Large intestine (tissue), 12 donors: ENCODE measurements at places on chromosomes 5 and 9.
A peak's percentile ranks its signal among the peaks of the same experiment; 100 is the strongest.

- DNase-seq: peak; percentile 73
Measured at GRCh38 chr5:134026521-134027287, 21.9 kb upstream of the VDAC1 start.

- no peak for DNase-seq
Measured at GRCh38 chr9:115046199-115046598, 71.8 kb downstream of the TNC start.

DNA sequence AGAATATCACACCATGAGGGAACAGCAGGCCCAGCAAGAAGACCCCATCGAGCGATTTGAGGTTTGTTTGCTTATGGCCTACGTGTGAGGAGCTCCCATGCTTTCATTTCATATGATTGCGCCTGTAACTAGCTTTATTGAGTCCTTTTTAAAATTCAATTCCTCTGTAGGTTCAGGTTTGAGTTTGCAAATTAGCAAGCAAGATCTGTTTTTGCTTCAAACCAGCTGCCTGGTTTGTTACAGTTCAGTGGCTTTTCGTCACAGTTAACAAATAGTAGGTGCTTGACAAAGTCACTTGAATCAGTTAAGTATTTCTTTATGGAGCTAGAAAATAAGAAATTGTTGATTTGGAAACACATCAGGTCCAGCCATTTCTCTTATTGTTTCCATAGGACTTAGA, 56.3 kb downstream of the GPR21 start:
- no peak for DNase-seq

GRCh38 chr9:72396247-72397091, 31.5 kb upstream of the ZFAND5 start:
- peak; percentile 28 for DNase-seq

- DNase-seq: no peak
Measured at GRCh38 chr5:135571902-135572301, 6.9 kb downstream of the CXCL14 start.

GRCh38 chr5:134552301-134552700, 26.8 kb downstream of the JADE2 start:
- DNase-seq: no peak

DNA sequence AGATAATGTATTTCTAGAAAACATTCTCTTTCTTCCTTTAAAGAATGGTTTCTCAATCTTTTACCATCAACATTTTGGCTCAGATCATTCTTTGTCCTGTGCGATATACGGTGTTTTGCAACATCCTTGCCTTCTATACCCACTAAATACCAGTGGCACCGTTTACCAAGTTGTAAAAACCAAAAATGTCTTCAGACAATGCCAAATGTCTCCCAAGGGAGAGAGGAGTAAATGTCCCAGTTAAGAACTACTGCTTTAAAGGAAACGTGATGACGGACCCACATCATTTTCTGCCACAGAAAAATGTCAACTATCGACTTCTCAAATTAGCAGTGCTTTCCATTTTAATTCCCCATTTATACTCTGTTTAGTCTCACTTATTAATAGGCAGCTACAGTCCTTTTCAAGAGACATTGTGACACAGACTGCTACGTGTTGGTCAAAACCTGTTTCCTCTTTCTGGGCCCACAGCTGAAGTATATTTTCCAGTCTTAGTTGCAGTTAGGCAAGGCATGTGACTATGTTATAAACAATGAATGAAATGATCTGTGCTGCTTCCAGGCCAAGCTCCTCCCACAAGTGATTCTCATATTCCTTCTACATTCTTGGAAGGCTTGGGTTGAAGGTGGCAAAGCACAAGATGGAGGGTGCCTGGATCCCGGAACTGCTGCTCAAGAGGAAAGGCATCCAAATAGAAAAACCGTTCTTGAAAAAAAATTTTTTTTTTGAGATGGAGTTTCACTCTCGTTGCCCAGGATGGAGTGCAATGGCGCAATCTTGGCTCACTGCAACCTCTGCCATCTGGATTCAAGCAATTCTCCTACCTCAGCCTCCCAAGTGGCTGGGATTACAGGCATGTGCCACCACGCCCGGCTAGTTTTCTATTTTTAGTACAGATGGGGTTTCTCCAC, 8.8 kb downstream of the PRXL2C start:
- no peak for DNase-seq

- DNase-seq: no peak
Measured at GRCh38 chr5:56922922-56923321, 13.5 kb downstream of the SETD9 start.
